ENCODE measurements at places on chromosomes 1 and 21. TPM values are rescaled to one million over a fixed set of nuclear protein-coding genes. Genes with fewer than 3 reads are reported as not detected.

The S100A1 gene
- not detected for total RNA-seq

The AMY2A gene
- total RNA-seq, result not detected

The OR2T29 gene
- total RNA-seq, result not detected

The ATP6V1G3 gene
- not detected for total RNA-seq

The RPE65 gene
- not detected for total RNA-seq

The PCBP3 gene
- total RNA-seq, result 1.4 TPM

The F3 gene
- not detected for total RNA-seq

The LRRC71 gene
- not detected for total RNA-seq

GRCh38 chr21:43719748-43720538, 1.0 kb downstream of the PDXK start:
- H3K4me3 ChIP-seq, result peak overlapping the region; percentile 84
- H3K36me3 ChIP-seq, result peaks cover 20% of the 10 kb centered on the region
- peak overlapping the region; percentile 69 for H3K27ac ChIP-seq
- DNase-seq, result no peak
- peaks cover 35% of the 10 kb centered on the region for H3K4me1 ChIP-seq
- H3K27me3 ChIP-seq, result peaks cover 18% of the 10 kb centered on the region

DNA sequence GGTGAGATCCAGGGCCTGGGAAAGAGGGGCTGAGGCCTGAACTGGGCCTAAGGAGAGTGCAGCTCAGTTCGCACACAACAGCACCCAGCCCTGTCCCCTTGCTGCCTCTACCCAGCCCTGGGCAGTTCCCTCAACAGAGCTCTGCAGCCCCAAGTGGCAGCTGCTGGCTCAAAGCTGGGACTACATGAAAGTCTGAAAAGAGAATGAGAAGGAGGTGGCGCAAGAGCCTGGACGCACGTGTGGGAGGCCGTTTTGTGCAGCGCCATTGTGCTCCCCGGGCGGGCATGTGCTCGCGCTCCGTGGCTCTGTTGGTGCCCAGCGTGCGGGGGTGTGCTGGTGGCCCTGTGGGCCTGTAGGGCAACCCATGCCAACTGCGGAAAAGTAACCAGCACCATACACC, 10.3 kb downstream of the GPR37L1 start:
- peaks cover 16% of the 10 kb centered on the region for H3K36me3 ChIP-seq
- no peak overlapping the region for H3K4me3 ChIP-seq
- H3K27ac ChIP-seq, result no peak overlapping the region
- H3K27me3 ChIP-seq, result no peaks in the 10 kb centered on the region
- peaks cover 9% of the 10 kb centered on the region for H3K4me1 ChIP-seq

DNA sequence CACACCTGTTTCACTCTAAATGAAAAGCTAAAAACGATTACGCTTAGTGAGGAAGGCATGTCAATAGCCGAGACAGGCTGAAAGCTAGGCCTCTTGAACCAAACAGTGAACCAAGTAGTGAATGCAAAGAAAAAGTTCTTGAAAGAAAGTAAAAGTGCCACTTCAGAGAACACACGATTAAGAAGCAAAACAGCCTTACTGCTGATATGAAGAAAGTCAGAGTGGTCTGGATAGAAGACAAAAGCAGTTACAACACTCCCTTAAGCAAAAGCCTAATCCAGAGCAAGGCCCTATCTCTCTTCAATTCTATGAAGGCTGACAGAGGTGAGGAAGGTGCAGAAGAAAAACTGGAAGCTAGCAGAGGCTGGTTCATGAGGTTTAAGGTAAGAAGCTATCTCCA, 130.7 kb downstream of the SIPA1L2 start:
- no peak overlapping the region for H3K4me3 ChIP-seq
- H3K36me3 ChIP-seq, result no peaks in the 10 kb centered on the region
- no peaks in the 10 kb centered on the region for H3K4me1 ChIP-seq
- no peak overlapping the region for H3K27ac ChIP-seq
- no peaks in the 10 kb centered on the region for H3K27me3 ChIP-seq
- no peak for DNase-seq

- no peaks in the 10 kb centered on the region for H3K27me3 ChIP-seq
- no peaks in the 10 kb centered on the region for H3K36me3 ChIP-seq
Measured at GRCh38 chr1:107532318-107532717, 391.5 kb downstream of the NTNG1 start.

- H3K4me3 ChIP-seq, result no peak overlapping the region
- H3K27ac ChIP-seq, result no peak overlapping the region
- no peak for DNase-seq
- H3K27me3 ChIP-seq, result peaks cover 7% of the 10 kb centered on the region
- no peaks in the 10 kb centered on the region for H3K36me3 ChIP-seq
Measured at GRCh38 chr1:21198929-21199328, 22.2 kb upstream of the EIF4G3 start.

- no peak overlapping the region for H3K4me3 ChIP-seq
- no peak overlapping the region for H3K27ac ChIP-seq
- no peaks in the 10 kb centered on the region for H3K27me3 ChIP-seq
- H3K36me3 ChIP-seq, result peaks cover 50% of the 10 kb centered on the region
- DNase-seq, result peak; percentile 4
- H3K4me1 ChIP-seq, result peaks cover 45% of the 10 kb centered on the region
Measured at GRCh38 chr1:224266105-224266914, 63.7 kb downstream of the NVL start.

GRCh38 chr1:247376659-247377058, 39.3 kb upstream of the NLRP3 start:
- H3K4me1 ChIP-seq, result peaks cover 6% of the 10 kb centered on the region
- DNase-seq, result no peak
- no peaks in the 10 kb centered on the region for H3K36me3 ChIP-seq
- no peak overlapping the region for H3K27ac ChIP-seq
- peaks cover 8% of the 10 kb centered on the region for H3K27me3 ChIP-seq

- H3K36me3 ChIP-seq, result no peaks in the 10 kb centered on the region
- no peak for DNase-seq
- H3K4me1 ChIP-seq, result no peaks in the 10 kb centered on the region
- H3K27ac ChIP-seq, result no peak overlapping the region
Measured at GRCh38 chr1:218658269-218658668, 313.1 kb downstream of the TGFB2 start.

GRCh38 chr1:235442788-235443429, 61.3 kb downstream of the B3GALNT2 start:
- no peaks in the 10 kb centered on the region for H3K27me3 ChIP-seq
- no peak overlapping the region for H3K4me3 ChIP-seq
- DNase-seq, result no peak
- peaks cover 37% of the 10 kb centered on the region for H3K36me3 ChIP-seq
- H3K27ac ChIP-seq, result no peak overlapping the region
- no peaks in the 10 kb centered on the region for H3K4me1 ChIP-seq

- no peaks in the 10 kb centered on the region for H3K36me3 ChIP-seq
- H3K4me1 ChIP-seq, result no peaks in the 10 kb centered on the region
- no peak overlapping the region for H3K27ac ChIP-seq
- no peaks in the 10 kb centered on the region for H3K27me3 ChIP-seq
- no peak overlapping the region for H3K4me3 ChIP-seq
Measured at GRCh38 chr1:76668046-76668445, 199.2 kb upstream of the ST6GALNAC5 start.

DNA sequence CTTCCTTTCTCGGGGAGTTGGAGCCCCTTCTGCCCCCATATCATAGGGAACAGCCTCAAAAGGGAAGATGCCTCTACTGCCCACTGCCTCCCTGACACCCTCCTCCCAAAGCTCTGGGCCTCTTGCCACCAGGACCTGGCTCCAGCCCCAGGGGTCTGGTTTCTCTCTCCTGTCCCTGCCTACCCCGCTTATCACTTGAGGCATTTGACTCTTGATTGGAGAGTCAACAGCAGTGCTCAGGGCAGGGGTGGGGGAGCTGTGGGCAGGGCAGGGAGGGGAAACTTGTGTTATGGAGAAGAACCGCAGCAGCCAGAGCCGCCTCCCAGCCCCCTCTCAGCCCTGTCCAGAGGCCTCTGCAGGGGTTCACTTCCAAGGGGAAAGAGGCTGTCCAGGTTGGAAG, 573 bp downstream of the TRIM63 start:
- no peak for DNase-seq
- peaks cover 17% of the 10 kb centered on the region for H3K27me3 ChIP-seq
- no peak overlapping the region for H3K27ac ChIP-seq
- no peaks in the 10 kb centered on the region for H3K36me3 ChIP-seq
- H3K4me1 ChIP-seq, result no peaks in the 10 kb centered on the region

- DNase-seq, result no peak
- H3K27ac ChIP-seq, result peak overlapping the region; percentile 11
- peaks cover 31% of the 10 kb centered on the region for H3K4me1 ChIP-seq
- H3K36me3 ChIP-seq, result peaks cover 78% of the 10 kb centered on the region
Measured at GRCh38 chr1:154553056-154554030, 5.1 kb downstream of the UBE2Q1 start.

- H3K36me3 ChIP-seq, result no peaks in the 10 kb centered on the region
- no peak overlapping the region for H3K27ac ChIP-seq
- no peak overlapping the region for H3K4me3 ChIP-seq
- no peak for DNase-seq
- H3K27me3 ChIP-seq, result no peaks in the 10 kb centered on the region
Measured at GRCh38 chr1:176767714-176768136, 304.8 kb downstream of the PAPPA2 start.

DNA sequence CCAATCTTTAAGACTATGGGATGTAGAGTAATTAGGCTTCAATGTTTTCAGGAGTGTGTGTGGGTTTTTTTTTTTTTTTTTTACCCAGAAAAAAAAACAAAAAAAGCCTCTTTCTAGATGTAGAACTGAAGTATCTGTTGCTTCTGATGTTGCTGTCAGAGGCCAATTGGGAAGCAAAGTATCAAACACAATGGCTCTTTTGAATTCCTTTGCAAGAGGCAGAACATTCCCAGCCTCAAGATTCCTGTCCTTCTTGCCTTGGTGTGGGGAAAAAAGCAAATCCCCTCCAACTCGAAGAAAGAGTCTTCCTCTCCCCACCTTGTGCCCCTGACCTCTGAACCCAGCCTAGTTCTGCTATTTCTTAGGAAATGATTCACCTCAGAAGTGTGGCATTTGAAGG, 55.4 kb upstream of the LMO4 start:
- no peaks in the 10 kb centered on the region for H3K36me3 ChIP-seq
- no peak overlapping the region for H3K27ac ChIP-seq
- H3K27me3 ChIP-seq, result peaks cover 2% of the 10 kb centered on the region
- H3K4me3 ChIP-seq, result no peak overlapping the region
- no peaks in the 10 kb centered on the region for H3K4me1 ChIP-seq

DNA sequence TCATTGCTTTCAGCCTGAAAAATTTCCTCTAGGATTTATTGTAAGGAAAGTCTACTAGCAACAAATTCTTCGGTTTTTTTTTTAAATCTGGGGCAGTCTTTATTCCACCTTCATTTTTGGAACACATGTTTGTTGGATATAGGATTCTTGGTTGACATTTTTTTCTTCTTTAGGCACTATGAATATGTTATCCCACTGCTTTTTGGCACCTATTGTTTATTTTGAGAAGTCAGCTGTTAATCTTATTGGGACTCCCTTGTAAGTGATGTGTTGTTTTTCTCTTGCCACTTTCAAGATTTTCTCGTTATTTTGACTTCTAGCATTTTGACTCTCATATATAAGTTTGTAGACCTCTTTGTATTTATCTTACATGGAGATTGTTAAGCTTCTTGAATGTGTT, 99.3 kb downstream of the NPHS2 start:
- no peaks in the 10 kb centered on the region for H3K27me3 ChIP-seq
- H3K36me3 ChIP-seq, result peaks cover 4% of the 10 kb centered on the region
- no peak for DNase-seq
- H3K4me1 ChIP-seq, result no peaks in the 10 kb centered on the region
- H3K4me3 ChIP-seq, result no peak overlapping the region
- H3K27ac ChIP-seq, result no peak overlapping the region

- H3K27me3 ChIP-seq, result peaks cover 2% of the 10 kb centered on the region
- DNase-seq, result no peak
- H3K36me3 ChIP-seq, result no peaks in the 10 kb centered on the region
Measured at GRCh38 chr1:117301901-117302300, 65.3 kb upstream of the MAN1A2 start.

DNA sequence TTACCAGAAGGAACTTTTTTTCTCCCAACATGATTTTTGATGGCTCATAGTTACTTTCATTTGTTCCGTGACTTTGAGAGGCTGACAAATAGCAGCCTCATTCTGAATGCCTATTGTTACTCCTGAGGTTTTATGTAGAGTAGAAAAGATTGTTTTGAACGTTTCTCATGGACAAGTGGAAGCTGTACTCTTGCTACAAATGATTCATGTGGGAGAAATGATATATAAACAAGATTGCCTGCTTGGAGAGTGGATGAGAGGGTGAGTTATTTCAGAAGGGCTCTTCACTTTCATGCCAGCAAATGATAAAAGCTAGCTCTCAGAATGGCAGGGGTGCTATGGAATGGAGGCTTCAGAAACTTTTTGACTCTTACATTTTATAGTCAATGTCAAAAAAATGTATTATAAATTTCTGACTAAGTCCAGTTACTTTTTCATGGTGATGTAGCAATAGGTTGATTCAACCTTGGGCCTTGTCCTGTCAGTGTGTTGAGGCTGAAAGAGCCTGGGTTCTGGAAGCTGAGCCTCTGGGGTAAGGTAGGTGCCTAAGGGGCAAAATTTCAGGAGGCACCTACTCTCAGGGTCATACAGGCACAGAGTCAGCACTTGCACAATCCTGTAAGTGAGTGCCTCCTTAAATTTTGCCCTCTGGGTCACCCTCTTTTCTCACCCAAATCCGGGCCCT, 19.4 kb downstream of the JUN start:
- no peaks in the 10 kb centered on the region for H3K36me3 ChIP-seq
- no peak overlapping the region for H3K27ac ChIP-seq
- peaks cover 15% of the 10 kb centered on the region for H3K27me3 ChIP-seq
- H3K4me1 ChIP-seq, result no peaks in the 10 kb centered on the region
